ENCODE measurements at places on chromosomes 5 and 9.
A peak's percentile ranks its signal among the peaks of the same experiment; 100 is the strongest.

GRCh38 chr5:80255431-80255810, 427 bp downstream of the SERINC5 start:
- peak; percentile 8 for DNase-seq

DNA sequence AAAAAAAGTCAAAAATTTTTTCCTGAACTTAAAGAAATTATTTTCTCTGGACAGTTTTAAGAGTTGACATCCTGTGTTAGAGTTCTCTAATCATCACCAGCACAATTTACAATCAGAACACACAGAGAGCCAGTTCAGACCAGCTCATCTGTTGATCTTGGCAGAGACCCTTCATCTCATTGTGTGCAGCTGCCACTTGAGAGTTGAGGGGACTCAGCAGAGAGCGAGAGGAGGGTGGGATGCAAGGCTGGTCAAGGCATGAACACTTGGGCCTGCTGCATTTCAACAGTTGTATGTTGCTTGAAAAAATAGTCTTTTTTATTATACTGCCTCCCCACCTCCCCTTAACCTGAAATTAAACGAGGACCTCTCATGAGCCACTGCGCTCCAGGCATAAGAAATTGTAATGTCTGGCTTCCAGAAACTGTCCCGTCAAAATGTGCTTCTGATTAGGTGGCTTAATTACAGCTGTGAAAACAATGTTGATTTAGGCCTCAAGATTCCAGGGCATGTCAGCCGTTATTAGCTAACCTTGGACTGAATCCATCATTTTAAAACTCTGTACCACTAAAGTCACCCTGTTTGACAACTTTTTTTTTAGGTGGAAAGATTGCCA, 383.6 kb downstream of the CCDC171 start:
- DNase-seq: no peak

DNA sequence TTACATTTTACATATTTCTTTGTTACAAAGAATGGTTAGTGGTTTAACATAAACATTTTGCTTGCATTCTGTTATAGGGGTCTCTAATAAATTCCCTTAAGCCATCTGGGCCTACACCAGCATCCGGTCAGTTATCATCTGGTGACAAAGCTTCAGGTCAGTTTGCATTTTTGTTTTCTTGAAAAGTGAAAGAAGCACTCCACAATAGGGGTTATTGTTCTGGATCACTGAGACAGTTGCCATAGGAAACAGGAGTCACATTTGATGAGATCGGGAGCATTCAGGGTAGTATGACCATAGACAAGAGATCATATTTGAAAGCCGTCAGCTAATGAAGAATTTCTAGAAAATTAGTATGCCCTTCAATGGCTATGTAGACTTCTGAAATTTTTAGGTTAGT, 63.6 kb downstream of the NUP214 start:
- DNase-seq: no peak

GRCh38 chr5:160152901-160153300, 33.7 kb upstream of the PWWP2A start:
- DNase-seq: no peak

DNA sequence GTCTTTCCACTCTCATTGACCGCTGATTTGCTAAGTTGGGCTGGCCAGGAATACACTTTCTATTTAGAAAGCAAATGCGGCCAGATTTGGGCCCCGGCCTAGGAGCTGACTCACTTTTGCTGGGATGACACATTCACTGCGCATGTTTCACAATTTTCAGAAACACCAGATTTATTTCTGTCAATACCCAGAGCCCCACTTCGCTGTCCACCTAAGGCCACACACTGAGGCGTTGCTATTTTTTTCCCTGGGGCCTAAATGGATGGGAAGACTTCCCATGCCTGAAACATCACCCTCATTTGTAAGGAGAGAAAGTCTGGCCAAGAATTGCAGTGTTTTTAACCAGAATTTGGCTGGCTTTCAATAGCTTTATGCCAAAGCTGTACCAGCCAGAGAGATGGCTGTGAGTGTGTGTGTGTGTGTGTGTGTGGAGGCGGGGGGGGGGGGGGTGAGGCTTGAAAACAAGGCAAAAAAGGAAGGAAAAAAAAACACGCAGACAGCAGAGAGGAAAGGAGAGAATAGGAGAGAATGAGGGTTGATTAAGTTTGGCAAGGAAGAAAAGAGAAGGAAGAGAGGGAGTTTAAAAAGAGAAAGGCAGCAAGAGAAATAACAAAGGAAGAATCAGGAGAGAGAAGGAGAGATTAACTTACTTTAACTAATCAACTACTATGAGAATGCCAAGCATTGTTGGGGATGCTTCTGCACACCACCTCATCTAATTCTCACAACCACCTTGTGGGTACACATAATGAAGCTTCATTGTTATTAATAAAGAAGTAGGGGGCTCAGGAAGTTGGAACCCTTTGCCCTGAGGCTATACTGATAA, 261.4 kb upstream of the KLF4 start:
- peak; percentile 64 for DNase-seq

GRCh38 chr5:103101079-103101750, 18.7 kb downstream of the GIN1 start:
- no peak for DNase-seq

DNA sequence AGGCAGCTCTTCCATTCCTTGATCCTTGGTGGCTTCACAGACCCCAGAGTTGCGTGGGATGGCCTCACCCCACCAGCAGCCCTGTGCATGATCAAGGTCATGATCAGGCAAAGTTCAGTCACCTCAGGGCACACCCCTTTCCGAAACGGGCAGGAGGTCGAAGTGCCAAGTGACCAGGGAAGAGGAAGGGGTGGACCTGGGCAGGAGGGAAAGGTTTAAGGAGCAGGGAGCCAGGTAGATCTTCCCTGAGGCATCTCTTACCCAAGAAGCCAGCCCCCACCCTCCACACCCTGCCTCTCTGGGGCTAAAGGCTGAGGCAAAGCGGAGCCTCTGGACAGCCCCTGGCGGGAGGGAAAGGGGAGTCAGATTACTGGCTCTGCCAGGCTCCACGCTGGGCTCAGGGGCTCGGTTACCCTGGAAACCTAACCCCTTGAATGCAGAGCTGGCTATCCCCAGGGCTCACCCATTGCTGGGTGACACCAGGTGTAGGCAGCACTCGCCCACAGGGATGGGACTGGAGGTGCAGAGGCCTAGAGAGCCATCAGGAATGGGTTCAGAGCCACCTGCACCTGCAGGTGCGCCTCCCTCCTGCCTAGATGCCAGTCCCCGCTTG, 3.6 kb downstream of the MGAT4B start:
- no peak for DNase-seq

DNA sequence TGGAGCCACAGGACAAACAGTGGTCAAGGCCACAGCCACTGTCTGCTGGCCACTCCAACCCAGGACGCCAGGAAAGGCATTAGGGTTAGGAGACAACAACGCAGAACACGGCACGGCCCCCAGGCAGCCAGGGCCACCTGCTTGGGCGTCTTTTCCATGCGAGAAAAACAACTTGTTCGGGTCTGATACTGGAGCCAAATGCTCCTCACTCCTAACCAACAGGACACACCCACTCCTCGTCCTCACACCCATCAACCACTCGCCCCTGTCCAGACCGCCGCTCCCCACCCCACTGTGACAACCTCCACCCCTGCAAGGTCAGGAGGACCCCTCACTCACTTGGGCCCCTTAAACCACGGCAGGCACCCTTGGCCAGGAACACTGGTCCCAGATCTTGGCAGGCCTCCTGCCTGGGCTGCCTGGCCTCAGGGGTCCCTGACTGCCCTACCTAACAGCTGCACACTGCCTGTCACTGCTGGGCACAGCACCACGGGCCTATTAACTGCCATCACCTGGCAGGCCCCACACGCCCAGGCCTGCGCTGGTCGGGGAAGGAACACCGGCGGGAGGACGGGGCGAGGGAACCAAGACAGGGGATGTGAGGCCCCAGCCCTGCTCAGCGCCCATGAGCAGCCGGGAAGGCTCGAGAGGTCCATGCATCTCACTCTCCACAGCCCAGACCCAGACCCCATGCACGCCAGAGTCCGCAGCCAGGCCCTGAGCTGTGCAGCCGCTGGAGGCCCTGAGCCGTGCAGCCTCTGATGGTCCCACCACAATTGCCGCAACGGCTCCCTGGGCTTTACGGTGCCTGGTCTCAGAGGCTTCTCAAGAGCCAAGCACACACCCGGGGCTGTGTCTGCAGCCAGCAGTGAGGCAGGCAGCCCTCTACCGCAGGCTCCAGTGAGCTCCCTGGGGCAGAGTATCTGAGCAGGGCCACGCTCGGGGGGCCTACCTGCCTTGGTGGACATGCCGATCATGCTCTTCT, 13.8 kb downstream of the CLPTM1L start:
- DNase-seq: no peak

- DNase-seq: no peak
Observed at GRCh38 chr5:31952067-31952466, 222.1 kb downstream of the GOLPH3 start.

DNA sequence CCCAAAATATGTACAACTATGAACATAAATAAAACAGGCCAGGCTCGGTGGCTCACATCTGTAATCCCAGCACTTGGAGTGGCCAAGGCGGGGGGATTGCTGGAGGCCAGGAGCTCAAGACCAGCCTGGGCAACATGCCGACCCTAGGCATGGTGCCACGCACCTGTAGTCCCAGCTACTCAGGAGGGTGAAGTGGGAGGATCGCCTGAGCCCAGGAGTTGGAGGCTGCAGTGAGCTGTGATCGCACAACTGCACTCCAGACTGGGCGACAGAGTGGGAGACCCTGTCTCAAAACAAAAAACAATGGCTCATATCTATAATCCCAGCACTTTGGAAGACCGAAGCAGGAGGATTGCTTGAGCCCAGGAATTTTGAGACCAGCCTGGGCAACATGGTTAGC, 1.5 kb downstream of the HAUS6 start:
- no peak for DNase-seq

DNA sequence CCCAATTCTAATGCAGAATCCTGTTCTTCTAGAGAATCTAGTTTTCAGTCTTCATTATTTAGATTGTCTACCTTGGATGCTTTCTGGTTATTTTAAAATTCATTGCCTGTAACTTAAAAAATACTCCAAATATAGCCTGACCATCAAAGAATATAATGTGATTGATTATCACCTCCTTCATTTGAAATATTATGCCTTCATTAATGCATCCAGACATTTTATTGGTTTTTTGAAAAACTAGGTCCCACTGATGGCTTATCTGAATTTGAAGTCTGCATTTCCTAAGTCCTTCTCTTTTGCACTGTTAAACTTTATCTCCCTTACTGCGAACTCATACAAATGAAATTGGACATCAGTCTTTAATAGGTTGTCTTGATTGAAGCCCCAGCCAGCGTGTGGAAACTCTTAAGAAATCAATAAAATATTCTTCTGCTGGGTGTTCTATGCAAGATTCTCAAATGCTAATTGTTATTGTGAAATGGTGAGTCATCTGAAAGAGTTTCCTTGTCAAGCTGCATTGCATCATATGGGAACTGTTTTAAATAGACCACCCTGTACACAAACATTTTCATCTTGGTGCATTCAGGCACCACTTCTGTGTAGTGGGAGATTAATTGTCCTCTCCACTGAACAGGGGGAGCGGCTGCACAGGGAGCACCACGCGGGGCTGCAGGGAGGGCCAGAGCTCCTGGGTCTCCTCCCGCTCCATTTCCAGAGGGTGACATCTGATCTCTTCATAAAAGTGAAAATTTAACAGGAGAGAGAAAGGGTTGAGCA, 92.3 kb upstream of the FANCC start:
- no peak for DNase-seq

DNA sequence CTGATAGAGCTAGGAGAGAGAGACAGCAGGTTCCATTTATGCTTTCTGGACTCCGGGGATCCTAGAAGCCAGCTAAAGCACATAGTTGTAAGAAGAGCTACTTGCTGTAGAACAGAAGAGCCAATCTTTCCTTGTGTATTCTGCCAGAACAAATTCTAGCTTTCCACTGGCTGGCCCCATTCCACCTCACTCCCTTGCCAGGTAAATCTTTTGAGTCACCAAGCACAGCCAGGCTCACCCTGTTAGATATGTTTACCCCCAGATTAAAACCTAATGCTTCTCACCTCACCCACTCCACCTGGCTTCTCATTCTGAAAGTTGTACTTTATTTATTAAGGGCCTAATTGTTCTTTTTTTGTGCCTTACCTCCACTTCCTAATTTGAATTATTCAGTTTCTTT, 48.9 kb upstream of the CHD1 start:
- DNase-seq: no peak

DNA sequence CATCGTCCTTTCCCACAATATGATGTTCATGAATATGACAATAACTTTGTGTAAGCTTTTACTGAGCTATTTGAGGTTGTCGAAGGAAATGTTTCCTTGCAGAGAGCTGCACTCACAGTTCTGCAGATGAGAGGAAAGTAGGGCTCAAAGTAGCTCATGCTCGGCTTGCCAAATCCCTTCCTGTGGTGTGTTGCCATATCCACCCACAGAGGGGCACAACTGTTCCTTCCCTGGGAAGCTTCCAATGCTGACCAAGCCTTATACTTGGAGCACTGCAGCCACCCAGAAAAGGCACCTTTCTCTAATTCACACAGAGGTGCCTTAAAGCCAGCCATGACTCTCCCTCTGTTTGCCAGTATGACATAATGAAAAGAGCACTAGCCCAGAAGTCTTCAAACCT, 390.3 kb downstream of the CAAP1 start:
- DNase-seq: peak; percentile 14

DNA sequence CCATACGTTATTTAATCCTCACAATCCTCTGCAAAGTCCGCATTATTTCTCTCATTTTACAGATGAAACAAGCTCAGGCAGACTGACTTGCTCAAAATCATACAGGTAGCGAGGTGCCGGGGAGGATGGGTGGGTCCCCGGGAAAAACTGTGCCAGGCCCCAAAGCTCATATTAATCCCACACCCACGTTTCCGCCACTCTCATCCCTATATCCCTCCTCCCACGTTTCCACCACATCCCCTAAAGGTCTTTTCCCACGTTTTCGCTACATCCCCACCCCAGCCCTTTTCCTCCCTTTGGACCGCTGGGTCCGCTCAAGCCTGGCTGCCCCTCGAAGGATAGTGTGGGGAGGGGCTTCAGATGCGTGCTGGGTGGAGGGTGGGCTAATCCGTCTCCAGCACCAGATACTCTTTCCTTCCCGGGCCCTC, 434 bp upstream of the FSD1L start:
- no peak for DNase-seq

DNA sequence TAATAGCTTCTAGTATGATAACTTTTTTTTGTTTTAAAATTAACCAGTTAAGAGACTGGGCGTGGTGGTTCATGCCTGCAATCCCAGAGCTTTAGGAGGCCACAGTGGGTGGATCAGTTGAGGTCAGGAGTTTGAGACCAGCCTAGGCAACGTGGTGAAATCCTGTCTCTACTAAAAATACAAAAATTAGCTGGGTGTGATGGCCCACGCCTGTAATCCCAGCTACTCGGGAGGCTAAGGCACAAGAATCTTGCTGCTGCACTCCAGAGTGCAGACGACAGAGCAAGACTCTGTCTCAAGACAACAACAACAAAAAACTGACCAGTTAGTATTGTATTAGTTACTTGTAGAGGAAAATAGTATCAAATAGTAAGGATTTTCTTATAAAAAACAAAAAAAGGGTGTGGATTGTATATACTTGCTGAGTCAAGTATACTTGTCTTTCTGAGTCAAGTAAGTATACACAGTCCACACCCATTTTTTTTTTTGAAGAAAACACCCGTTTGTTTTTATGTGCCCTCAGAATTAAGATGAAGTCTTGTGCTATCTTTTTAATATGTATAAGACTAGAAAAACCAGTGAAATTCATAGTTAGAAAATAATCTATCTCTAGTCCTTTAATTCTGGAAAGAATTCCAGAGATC, 25.3 kb downstream of the UBAP1 start:
- no peak for DNase-seq

Data from nucleus accumbens (tissue), 56 donors.